ENCODE measurements at places on chromosomes 1 and 21.

- DNase-seq, result no peak
Observed at GRCh38 chr21:16154951-16155635, 425.3 kb downstream of the USP25 start.

DNA sequence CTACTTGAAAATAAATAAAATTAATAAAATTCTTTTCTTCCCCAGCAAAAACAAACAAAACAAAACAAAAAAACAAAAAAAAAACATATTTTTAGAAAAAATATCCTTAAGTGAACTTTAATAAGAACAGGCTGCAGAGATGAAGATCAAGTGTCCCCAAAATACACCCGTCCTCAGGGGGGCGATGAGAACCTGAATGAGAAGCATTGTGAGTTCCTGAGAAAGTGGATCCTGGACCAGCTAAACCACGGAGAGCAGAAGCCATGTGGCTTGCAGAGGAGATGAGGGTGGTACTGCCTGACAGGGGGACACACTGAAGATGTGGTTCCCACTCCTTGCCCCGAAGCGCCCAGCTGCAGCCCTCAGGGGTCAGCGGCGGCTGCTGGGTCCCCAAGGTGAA lies 89.3 kb downstream of the ITPKB start:
- DNase-seq, result no peak

DNA sequence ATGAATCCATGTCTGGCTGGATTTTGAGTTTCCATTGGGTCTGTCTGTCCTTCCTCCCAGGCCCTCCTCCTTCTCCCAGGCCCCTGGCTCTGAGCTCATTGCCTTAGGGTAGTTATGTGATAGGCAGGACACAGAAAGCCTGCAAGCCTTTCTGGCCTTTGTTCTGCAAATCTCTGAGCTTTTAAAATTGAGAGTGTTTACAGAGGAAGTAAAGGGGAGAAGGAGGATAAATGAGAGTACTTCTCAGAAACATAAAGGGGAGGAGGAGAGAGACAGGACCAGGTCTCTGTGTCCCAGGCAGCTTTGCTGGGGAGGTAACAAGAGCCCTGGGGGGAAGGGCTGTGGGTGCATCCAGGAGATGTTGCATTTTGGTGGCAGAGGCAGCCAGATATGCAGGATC lies 126.7 kb downstream of the FOXD2 start:
- no peak for DNase-seq

DNA sequence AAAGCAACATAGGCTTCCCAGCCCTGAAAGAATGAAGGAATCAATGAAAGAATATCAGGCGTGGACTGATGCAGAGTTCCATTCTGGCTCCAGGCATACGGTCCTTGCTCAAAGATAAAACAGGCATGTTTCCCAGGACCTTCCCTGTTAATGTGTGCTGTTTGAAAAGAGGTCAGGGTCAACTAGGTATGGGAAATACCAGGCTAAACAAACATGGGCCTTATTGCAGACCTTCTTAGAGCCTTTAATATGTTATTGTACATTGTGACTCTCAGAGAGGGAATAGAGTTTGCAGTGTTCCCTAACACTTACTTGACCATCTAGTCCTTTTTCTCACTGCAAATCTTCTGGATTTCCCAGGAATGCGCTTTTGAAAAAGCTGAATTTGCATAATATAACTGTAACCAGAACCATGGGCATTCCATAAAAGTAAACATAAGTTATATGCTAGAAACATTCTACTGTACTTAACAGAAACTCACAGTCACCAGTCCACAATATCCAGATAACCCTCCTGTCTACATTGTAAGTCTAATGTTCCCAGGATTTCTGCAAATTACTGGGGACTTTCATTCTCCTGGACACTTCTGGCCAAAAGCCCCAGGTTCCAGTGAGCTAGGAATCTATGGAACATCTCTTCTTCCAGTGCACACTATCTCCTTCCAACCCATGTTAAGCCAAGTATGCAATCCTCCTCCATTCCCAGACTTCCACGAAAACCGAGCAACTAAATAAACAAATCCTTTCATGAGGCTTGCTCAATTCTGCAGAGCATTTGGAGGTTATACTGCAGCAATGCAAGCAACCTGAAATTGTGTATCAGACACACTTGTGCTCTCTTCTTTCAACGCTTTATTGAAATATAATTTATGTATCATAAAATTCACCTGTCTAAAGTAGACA lies 486.6 kb downstream of the SETD4 start:
- DNase-seq, result no peak

GRCh38 chr1:109294481-109294880 lies 11.5 kb upstream of the PSRC1 start:
- no peak for DNase-seq

- no peak for DNase-seq
Observed at GRCh38 chr1:24486331-24487065, 16.1 kb upstream of the RCAN3 start.

GRCh38 chr1:201795066-201795465 lies 33.9 kb upstream of the IPO9 start:
- no peak for DNase-seq

DNA sequence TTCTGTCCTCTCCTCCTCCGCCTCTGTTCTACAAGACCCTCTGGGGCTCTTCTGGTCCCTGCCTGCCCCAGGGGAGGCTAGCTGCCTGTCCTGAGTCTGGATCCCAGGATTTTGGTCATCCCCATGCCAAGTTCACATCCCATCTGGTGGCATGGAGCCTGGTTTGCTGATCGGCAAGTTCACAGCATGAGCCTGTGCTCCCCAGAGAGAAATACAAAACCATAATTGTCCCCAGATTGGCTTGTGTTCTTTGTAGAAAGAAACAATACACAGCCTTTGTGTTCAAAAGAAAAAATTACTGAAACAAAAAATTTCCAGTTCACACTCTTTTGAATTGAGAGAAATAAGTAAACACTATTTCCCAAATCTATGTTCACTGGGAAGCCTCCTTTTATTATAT lies 149.4 kb upstream of the ZC3H12A start:
- DNase-seq, result no peak

GRCh38 chr1:233319272-233319671 lies 8.3 kb upstream of the MAP3K21 start:
- no peak for DNase-seq

GRCh38 chr1:26418865-26419349 lies 8.3 kb downstream of the LIN28A start:
- DNase-seq, result no peak

DNA sequence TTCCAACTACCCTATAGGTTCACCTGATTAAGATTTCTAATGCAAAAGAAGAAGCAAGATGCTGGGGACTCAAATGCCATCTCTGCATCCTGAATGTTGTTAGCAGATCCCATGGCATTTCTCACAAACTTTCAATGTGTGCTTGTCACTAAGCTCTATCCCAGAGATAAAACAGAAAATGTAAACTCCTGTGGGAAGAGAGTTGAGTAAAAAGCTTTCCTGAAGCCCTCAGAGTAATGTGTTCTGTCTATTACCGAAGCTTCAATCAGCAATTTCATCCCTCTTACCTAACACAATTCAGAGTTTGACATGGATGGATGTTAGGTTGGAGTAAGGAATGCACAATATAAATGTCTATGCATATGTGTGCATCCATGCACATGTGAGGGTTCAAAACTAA lies 829.9 kb upstream of the PRMT6 start:
- DNase-seq, result no peak

- DNase-seq, result no peak
Observed at GRCh38 chr1:80799457-80799856, 1001.3 kb upstream of the ADGRL2 start.

DNA sequence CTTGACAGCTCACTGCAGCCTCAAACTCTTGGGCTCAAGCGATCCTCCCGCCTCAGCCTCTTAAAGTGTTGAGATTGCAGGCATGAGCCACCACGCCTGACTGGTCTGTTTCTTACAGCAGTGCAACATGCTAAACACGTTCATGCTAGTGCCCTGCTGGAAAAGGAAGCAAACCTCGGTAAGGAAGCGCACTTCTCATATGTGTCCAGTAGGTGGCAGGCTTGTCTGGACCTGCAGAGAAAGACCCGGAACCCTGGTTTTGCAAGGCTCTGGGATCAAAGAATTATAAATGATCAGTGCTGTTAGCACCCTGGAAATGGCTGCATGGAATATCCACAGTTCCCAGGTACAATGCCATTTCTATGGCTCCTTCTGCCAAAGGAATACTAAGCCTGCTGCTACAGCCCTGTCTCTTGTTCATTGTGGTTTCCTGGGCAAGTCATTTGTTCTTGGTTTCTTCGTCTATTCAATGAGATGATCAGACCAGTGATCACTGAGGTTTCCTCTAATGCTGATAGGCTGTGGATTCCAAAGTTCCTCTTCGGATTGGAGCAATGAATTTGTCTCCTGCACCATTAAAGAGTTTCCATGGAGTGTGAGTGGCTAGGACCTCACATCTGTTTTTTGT lies 15.9 kb downstream of the RNU5D-1 start:
- peak; percentile 41 for DNase-seq

DNA sequence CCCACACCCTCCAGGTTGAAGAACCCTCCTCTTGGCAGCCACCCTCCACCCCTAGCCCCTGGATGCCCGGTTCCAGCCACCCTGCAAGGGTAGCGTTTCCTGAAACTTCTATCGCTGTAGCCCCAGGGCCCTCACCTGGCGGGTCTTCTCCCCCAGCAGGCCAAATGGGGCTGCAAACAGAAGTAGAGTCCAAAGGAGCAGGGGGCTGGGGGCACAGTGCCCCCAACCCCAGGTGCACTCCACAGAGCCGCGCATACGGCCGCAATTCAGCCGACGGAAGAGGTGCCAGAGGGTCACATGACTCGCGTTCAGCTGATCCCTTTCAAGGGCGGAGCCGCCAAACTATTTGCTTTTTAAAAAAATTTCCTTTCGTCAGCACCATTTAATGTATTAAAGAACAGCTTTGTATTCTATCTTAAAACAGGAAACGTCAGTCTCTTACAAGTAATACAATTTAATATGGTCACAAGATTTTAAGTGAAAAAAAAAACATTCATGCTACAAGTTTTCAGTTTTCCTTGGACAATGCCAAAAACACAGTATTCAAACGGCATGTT lies at the start of gene GLMP:
Gene GLMP, minus strand, starts transcription at position 289 of the 557 bp plus-strand sequence. Its CDS starts 34 bp downstream, at position 255.
- DNase-seq, result peak; percentile 35

DNA sequence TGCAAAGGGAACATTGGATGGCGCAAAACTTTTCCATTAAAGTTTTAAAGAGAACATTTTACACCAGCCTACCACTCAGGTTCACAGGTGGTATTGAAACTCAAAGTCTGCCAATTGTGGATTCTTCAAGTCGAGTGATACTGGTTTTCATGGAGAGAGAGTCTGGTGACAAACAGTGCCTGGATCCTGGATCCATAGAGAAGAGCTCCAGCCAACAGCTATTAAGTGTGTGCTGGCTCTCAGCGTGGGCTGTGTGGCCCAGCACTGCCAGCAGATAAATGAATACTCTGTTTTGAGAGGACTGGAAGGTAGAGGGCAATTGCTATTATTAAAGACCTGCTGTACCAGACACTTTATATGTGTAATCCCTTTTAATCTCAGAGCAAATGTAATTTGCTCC lies 118.9 kb upstream of the SYT6 start:
- DNase-seq, result no peak

- DNase-seq, result no peak
Observed at GRCh38 chr1:193256019-193256418, 69.6 kb upstream of the B3GALT2 start.

DNA sequence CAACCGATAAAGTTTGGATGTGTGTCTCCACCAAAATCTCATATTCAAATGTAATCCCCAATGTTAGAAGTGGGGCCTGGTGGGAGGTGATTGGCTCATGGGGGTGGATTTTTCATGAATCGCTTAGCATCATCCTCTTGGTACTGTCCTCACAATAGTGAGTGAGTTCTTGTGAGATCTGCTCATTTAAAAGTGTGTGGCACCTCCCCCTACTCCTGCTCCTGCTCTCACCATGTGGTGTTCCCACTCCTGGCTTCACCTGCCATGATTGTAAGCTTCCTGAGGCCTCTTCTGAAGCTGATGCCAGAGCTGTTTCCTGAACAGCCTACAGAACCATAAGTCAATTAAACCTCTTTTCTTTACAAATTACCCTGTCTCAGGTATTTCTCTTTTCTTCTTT lies 28.2 kb upstream of the PRDX6 start:
- no peak for DNase-seq

GRCh38 chr1:160030657-160031364 lies 979 bp downstream of the PIGM start:
- DNase-seq, result no peak

DNA sequence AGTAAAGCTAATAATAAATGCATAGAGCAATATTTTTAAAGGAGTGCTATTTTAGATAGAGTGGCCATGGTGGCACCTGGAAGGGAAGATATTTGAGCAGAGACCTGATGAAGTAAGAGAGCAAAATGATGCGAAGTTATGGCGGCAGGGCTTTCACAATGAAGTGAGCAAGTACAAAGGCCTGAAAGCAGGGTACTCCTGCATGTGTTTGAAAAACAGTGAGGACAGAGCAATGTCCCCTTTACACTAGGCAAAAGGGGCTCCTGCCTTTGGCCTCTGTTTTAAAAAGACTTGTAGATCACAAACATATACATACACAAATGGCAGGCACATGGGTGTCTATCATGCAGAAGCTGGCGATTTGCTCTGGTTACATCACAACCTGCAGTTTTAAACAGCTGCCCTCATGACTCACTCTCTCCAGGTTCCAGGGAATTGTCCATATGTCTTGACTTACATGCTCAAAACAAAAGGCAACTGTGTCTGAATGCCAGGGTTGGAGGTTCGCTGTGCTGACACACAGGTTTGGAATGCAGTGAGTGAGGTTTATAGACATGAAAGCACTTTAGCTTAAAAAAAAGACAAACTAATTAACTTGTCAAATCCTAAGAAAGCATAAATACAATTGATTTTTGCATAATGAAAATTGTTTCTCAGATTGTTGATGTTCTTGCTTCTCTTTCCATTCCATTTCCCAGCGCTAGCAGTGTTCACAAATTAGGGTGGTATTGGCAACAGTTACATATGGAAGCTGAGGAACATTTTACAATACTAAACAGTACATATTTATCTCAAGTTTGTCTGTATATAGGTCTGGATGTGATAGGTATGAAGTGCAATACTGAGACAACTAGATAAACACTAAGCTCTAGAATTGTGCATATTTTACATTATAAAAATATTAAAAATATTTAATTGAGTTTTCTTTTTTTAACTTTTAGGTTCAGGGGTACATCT lies 313.9 kb downstream of the BARHL2 start:
- no peak for DNase-seq

GRCh38 chr1:96641282-96641681 lies 80.3 kb upstream of the PTBP2 start:
- no peak for DNase-seq

GRCh38 chr1:95352767-95353166 lies 118.8 kb downstream of the RWDD3 start:
- DNase-seq, result no peak

DNA sequence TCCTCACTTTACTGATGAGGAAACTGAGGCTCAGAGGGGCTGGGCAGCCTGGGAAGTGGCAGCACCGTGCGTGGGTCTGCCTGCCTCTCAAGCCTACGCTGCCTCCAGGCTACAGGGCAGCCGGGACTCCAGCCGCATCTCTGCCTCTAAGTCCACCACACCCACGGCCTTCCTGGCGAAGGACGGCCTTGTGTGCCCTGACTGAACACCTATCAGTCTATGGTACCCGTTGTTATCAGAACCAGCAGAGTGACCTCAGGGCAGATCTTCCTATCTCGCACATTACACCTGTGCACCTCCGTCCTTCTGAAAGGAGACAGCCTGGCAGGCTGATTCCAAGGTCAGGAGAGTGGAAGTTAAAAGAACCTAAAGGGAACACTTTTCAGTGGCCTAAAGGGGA lies 35.7 kb upstream of the SLC30A1 start:
- DNase-seq, result no peak

GRCh38 chr1:26704629-26705028 lies 8.8 kb downstream of the ARID1A start:
- DNase-seq, result no peak
